NK-92 treated with Interleukin-12 subunit alpha and Interleukin-12 subunit beta, amount 100 ng/mL, for 24 hours (cell line): ENCODE measurements at places on chromosomes 3 and 15.

DNA sequence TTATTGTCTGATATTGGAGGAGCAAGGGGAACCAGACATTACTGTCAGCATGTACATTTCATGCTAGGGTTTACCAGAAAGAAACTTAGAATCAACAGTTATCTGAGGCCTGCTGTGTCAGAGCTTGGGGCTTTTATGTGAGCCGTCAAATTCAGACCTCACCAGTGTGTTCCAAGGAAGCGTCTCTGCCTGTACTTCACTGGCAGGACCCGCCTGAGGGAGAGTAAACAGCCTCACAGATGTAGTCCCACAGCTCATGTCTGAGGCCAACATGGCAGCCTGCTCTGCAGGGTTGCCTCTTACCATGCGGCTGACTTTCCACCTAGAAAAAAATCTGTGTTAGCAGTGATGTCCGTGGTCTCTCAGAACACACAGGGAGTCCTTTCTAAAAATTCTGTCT, 74.3 kb downstream of the GHSR start:
- DNase-seq, result no peak

DNA sequence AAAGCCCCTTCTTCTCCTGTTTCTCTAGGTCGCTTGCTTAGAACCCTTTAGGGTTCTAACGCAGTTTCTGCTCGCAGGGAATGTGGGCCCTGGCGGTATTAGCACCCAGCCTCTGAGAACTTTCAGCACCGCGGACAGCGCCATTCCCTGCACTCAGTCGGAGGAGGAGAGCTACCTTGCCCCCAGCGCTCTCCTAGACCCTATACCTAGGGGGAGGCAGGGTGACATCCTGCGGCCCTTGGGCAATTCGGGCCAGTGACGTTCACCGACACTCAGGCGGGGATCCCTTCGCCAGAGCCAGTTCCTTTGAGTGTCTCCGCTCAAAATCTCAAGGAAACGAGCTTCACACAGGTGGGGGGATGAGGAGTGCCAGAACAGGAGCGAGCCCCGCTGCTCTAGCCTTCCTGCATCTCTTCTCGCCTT, 1.3 kb downstream of the SLC7A14 start:
- no peak for DNase-seq

DNA sequence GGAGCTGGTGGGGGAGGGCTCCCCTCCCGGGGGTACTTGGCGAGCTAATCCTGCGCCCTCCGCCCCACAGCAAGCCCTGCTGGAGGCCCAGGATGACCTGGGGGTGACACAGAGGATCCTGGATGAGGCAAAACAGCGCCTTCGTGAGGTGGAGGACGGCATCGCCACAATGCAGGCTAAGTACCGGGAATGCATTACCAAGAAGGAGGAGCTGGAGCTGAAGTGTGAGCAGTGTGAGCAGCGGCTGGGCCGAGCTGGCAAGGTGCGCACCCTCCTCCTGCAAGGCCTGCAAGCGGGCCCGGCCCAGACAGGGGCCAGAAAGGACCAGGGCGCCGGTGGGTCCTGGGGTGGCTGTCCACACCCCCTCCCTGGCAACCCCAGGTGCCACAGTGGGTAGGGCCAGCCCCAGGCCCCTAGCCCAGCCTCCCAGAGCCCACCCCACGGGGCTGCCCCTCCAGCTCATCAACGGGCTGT, 56.5 kb downstream of the SEMA3G start:
- DNase-seq, result no peak

- no peak for DNase-seq
Measured at GRCh38 chr3:2978977-2979732, 131.0 kb downstream of the IL5RA start.

DNA sequence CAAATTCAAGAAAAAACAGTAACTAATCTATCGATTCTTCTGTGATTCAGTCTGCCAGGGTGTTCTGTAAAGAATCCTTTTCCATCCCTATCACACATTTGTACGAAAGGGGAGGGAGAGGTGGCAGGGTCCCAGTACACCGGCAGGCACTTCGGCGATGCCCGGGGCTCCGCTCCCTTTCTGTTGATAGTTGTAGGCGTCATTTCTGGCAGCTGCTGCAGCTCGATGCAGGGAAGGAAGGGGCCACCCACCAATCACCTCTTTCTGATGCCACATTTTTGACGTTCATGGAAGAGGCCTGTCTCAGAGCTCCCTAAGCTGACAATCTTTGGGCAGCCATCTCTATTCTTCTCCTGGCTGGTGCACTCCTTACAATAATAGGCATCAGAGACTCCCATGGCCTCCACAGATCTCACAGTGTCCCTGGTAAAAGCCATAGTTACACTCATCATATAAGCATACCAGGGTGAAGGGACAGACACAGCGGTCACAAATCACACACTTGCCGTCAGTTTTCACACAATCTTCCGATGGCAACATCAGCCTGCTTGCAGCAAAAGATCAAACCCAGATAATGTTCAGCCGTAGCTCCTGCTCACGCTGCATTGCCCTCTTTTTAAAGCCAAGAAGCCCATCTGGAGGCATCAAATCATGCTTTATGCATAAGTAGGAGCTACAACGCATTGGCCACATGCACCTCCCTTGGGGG, 60.8 kb upstream of the ZBTB38 start:
- no peak for DNase-seq

DNA sequence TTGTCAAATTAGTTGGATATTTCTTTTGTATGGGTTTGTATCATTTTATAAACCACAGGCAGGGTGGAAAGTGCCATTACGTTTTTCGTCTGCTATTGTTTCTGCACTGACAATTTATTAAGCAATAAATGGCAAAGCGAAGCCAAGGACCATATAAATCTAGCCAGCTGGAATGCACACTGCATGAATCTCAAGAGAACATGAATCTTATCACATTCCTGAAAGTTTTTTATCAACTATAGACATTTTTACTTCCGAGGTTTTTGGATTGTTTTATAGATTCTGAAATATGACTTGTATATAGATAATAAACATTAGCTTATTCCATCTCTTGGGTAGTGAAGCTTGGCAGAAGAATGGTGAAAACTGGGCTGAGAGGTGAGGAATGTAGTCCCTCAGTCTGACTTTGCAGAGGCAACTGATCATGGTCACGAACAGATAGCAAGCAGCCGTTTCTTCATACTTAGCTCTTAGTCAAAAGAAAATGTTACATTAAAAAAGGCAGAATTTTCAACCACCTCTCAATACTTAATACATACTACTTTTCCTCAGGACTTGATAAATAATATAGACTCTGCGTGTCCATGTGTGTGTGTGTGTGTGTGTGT, 102.7 kb downstream of the OSBPL10 start:
- DNase-seq, result no peak

DNA sequence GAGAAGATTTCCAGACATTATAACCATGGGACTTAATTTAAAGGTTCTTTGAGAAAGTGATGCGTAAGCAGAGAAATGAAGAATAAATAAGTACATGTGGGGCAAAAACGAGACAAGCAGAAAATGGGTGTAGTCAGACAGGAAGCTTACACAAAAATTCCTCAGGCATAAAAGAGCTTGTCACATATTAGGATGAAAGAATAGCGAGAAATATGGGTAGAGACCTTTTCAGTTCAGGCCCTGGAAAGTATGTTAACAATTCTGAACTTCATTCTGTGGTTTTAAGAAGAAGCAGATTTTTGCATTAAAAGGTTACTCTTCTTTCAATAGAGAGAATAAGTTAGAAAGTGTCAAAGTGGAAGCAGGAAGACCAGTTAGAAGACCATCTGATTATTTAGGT, 352.4 kb downstream of the ROBO1 start:
- DNase-seq, result no peak

DNA sequence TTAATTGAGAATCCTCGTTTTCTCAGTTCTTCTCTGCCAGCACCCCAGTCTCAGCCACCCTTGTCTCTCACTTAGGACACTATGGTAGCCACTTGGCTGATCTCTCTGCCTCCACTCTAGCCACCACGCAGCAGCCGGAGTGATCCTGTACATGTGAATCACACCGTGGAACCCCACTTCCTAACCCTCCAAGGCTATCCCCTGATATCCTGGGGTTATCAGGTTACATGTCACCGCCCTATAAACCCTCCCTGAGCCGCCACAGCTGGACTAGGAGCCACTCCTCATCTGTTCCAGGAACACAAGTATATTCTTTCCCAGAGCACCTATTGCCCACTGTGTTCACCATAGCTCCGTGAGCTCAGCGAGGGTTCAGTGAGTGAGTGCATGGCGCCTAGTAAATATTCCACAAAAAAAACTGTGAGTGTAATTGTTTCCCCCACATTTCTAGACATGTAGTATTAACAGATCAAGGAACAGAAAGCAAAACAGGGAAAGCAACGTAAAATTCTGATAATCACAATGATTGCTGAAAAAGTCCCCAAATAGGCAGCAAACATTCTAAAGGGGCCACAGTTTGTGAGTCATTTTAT, 661 bp upstream of the PARP14 start:
- no peak for DNase-seq

DNA sequence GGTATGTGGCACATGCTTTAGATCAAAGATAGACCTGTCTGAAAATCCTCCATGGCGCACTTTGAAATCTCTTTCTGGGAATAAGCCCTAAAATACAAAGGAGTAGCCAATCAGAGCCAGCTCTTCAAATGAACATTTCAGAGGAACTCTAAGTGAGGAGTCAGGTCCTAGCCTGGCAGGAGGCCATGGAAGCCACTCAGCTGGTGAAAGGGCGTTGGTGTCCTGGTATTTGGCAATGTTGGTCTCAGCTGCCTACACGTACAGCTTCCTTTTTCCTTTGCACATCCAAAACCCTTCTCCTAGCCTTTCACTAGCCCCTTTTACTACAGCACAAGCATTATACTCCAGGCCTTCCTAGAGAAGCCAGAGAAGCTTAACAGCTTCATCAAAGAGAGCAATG, 5.5 kb downstream of the WDR73 start:
- no peak for DNase-seq

DNA sequence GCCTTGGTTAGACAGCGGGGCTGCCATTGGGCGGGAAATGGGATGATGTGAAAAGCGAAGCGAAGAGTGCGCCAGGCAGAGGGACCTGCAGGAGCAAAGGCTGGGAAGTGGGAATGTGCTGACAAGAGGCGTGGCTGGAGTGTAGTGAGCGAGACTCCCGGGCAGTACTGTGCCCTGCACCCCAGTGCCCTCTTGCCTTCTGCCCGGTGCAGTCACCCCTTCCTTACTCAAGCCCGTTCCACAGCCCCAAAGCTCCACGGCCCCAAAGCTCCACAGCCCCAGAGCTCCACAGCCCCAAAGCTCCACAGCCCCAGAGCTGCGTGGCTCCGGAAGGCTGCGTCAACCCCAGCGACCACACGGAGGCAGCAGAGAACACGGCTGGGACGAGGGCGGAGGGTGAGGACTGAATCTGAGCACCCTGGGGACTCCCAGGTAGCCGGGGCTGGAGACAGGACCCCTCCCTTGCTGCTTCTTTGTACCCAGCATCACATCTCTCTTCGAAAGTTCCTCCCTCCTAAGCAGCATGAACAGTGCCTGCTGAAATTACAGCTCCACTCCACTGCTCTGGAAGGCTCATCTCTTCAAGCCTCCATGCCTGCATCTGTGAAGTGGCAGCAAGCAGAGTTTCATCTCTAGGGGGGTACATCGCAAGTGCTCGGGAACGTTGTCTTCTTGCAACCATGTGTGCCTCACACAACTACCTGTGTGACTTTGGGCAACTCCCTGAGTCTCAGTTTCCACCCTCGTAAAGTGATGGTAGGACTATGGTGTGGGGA, 108.9 kb downstream of the FBLN2 start:
- DNase-seq, result no peak

GRCh38 chr15:59819092-59819491, 130.0 kb upstream of the BNIP2 start:
- no peak for DNase-seq

DNA sequence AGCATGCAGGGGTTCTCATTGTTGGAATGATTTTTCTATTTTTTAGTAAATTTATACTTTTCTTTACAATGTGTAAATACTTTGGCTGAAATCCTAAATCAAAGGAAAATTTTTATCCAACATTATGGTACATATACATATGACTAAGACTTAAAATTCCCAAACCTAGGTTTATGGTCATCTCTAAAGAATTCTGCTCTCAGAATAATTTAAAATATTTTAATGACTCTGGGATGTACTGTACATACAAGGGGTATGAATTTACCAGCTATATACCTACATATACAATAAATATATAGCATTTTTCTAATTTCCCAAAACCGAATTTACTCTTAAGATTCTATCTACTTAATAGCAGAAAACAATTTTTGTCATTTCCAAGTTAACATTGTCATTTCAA, 137.9 kb upstream of the POU1F1 start:
- no peak for DNase-seq

GRCh38 chr3:60304112-60304511, 947.1 kb downstream of the FHIT start:
- DNase-seq, result no peak

- no peak for DNase-seq
Measured at GRCh38 chr3:48894516-48894915, 4.2 kb downstream of the SLC25A20 start.

DNA sequence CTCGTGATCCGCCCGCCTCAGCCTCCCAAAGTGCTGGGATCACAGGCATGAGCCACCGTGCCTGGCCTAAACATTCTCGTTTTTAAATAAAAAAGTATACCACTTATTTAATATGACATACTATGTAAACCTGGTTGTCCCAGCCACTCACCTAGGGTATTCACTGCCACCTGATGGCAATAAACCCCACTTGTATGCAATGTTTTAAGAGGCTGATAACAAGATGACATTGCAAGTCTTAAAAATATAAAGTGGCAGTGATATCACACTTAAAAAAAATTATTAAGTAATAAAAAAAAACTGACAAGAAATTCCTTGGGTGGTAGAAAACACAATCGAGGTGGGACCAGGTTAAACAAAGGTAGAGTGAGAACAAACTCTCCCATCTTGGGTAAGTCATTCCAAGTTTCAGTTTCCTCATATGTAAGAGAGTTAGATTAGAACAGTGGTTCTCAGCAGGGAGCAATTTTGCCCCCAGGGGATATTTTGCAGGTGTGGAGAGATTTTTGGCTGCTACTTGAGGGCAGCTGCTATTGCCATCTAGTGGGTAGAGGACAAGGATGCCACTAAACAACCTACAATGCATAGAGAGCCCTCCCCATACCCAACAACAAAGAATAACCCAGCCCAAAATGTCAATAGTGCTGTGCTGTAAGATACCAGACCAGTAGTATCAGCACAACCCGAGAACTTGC, 14.5 kb downstream of the ARF4 start:
- DNase-seq, result no peak

GRCh38 chr3:159356606-159357005, 554.8 kb downstream of the MFSD1 start:
- no peak for DNase-seq

GRCh38 chr3:120370463-120370862, 21.3 kb upstream of the LRRC58 start:
- no peak for DNase-seq
